ENCODE measurements at places on chromosomes 11 and 22. TPM values are rescaled to one million over a fixed set of nuclear protein-coding genes. Genes with fewer than 3 reads are reported as not detected.

Gene ATXN10
- 191 TPM for total RNA-seq

Gene MMP1
- 0.53 TPM for total RNA-seq

Gene SLC37A4
- 5.2 TPM for total RNA-seq

Gene SOX10
- 4.5 TPM for total RNA-seq

Gene SCGB1C1
- not detected for total RNA-seq

Gene DDX17
- total RNA-seq: 653 TPM

Gene CTSW
- total RNA-seq: 2.7 TPM

Gene DDI1
- total RNA-seq: not detected

Gene SCGB1D2
- total RNA-seq: not detected

Gene PKNOX2
- total RNA-seq: 6.5 TPM

Gene PRODH
- total RNA-seq: 1.1 TPM

Gene KRTAP5-1
- not detected for total RNA-seq
